ENCODE measurements at places on chromosomes 11 and 22.

DNA sequence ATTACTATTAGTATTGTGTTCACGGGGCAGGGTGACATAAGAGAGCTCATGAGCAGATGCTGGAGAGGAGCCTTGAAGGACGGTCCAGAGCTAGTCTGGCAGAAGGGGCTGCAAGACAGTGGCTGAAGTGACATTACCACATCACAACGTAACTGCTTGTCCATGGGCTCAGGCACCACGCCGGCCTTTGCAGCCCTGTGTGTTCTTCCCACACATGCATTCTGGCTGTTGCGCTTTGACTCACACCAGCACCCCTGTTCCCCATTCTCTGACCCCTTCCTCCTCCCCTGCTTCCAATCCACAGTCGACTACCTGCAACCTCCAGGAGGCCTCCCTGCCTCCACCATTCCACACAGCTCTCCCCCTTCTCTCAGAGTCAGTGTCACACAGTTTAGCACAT lies 103.3 kb downstream of the ME3 start:
- DNase-seq, result no peak

GRCh38 chr11:77472991-77473800 lies 698 bp downstream of the PAK1 start:
- no peak for DNase-seq

DNA sequence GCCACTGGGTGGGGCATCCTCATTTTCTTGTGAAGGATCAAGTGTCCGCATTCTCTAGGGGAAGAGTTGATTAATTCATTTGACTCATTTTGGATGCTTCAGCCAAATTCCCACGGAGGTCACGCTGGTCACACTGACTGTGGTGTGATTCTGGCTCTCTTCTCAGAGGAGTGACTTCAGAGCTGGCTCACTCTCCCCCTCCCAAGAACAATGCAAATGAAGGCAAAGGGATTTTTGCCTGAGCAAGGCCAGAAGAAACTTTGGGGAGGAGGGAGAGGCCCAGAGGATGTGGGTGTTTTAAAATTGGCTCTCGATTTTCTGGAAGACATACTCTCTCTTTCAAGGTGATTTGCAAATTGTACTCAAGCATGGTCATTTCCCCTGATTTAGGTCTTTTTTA lies 51.1 kb upstream of the LMO2 start:
- no peak for DNase-seq

DNA sequence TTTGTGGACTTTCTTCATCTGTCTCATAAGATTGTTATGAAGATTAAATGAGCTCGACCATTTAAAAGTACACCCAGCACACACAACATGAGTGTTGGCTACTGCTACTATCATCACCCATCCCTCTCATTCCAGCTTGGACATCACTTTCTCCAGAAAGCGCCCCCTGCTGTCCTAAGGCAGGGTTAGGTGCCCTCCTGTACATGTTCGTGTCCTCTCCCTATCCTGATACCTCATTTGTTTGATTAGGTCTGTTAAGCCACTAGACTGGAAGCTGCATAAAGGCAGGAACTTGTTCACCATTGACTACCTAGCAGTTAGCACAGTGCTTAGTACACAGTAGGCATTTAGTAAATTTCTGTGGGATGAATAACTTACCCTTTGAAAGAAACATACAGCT lies 85.5 kb downstream of the ENTHD1 start:
- no peak for DNase-seq

DNA sequence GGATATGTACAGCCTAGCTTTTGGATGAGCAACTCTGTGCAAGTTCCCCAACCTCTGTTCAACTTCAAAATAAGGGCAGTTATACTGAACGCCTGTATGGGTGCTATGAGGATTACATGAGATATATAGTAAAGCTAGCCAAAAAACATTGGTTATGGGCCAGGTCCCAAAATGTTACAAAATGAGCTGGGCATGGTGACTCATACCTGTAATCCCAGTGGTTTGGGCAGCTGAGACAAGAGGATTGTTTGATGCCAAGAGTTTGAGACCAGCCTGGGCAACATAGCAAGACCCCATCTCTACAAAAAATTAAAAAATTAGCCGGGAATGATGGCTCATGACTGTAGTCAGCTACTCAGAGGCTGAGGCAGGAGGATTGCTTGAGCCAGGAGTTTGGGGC lies 118.4 kb downstream of the TEAD1 start:
- no peak for DNase-seq

DNA sequence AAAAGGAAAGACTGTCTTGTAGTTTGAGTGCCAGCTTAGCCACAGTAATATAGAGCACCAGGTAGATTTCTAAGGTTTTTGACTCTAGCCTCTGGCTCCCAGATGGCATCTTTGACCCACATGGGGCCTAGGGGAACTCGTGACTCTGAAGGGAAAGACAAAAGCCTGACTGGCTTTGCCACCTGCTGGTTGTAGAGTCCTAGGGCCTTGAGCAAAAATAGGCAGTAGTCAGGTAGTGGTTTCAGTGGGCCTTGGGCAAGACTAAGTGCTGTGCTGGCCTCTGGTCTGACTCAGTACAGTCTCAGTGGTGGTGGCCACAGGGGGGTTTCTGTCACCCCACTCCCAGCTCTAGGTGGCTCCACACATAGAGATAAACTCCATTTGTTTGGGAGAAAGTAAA lies 349.4 kb downstream of the FAM181B start:
- no peak for DNase-seq

DNA sequence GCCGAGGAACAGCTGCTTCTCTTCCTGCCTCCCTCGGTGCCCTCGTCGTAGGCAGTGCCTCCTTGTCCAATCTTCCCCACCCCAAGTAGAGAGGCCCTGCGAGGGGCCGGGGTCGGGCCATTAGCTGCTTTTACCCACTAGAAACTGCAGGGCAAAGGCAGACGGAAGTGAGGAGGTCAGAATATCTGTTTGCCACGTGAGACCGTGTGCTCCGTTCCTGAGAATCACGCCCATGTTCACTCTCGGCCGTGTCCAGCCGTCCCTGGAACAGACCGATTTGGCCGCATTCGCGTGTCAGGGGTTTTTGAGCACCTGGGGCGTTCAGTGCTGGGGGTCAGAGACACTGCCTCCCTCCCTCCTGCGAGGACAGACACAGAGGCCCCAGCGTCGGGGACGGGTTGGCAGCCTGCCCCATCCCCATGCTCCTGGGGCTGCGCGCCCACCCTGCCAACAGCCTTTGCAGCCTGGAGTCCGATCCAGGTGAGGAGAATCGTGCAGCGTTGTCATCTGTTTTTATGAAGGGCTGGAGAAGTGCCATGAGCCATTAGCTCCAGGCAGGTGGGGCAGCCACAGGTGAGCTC lies 982.2 kb downstream of the BRD1 start:
- DNase-seq, result no peak

DNA sequence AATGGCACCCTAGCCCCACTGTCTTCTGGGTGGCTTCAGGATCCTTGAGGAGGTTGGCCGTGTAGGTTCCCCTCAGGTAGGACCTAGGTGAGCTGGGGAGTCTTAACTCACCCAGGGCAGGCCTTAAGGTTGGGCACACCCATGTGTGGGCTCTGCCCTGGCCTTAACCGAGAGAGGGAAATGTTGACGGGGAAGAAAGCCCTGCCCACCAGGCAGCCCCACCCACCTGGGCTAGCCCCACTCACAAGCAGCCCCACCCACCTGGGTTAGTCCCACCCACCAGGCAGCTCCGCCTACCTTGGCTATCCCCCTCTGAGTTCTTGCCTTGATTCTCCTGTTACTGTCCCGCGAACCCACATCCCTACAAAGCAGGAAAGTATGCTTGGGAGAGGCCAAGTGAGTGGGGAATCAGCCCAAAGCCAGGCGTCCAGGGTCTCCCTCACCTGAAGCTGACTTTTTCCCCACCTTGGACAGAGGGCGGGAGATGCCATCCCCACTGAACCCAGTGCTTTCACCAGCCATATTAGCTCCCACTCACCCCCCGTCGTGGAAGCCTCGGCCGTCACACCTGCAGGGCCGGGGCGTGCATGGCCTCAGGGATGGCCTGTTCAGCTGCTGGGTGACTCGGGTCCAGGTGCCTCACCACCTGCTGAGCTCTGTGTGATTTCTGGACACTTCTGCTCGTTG lies at the start of gene MYEOV:
MYEOV (plus strand) TSS at position 337 of the 687 bp plus-strand sequence. CDS start 1,200 bp downstream, outside the sequence.
- no peak for DNase-seq

DNA sequence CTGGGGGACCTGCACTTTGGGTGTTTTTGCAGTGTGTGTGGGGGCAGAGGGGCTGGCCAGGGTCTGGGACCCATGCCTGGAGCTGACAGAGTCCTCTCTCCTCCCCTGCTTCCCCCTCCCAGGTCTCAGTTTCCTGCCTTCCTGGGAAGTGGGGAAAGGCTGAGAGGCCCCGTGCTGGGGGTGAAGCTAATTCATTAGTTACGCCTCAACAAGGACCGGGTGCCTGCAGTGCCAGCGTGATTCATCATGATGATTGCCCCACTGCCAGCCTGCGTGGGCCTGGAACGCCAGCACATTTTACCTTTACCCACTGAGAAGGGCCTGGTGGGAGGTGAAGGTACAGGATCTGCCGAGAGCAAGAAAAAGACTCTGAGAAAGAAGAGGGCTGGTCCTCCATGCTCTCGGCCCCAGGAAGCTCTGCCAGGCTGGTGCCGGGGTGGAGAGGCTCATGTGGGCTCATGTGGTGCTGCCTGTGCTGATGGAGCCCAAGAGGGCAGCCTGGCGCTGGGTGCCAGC lies 2.9 kb upstream of the LRRC10B start:
- no peak for DNase-seq

DNA sequence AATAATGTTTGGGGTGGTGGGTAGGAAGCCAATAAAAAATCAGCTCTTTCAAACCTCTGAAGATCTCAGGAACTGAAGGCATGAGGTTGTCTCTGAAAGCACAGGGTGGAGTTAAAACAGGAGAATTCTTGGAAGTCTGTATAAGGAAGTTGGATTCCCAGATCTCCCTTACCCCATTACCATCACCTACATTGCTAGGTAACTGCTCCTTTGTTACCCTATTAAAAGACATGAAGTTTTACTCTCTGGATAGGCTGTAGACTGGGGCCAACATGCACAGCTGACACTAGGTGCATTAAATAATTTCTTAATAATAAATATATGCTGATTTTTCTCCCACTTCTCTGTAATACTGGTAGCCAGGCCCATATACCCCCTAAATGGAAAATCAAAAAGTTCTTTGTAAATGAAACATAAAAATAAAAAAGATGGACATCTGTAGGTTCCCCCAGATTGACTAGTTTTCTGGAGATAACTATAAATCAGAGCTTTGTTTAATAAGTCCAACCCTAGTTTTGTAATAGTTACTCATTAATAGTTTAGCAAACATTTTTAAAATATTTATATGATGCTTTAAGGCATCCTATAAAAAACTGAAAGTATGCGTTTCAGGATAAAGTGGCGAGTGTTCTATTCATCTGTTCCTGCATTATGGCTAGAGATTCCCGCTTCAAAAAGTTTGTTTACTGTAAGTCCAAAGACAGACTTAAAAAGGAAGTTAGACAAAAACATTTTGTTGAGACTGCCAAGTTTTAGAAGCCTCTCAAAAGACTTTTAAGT lies 63.8 kb downstream of the KIF18A start:
- DNase-seq, result no peak

GRCh38 chr11:10502770-10503169 lies 38.2 kb downstream of the RNF141 start:
- DNase-seq, result no peak

DNA sequence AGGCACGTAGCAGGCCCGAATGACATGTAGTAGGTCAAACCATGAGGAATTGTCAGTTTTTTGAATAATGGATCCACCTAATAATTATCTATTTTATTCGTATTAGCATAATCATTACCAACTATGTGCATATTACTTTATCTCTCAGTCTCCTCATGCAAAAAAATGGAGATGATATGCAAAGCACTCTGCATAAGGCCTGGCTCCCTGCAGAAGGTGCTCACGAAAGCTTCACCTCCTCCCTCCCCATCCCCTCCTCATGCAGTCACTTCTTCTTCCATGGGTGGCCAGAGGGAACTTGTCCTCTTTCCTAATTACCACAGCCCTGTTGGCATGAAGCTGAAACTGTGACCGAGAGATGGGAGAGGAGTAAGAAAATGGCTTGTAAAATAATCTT lies 20.8 kb upstream of the TSKU start:
- no peak for DNase-seq

- peak; percentile 82 for DNase-seq
Observed at GRCh38 chr11:126628790-126629621, 273.5 kb downstream of the ST3GAL4 start.

- no peak for DNase-seq
Observed at GRCh38 chr22:18023509-18024275, 669 bp downstream of the MICAL3 start.

- DNase-seq, result no peak
Observed at GRCh38 chr11:126105022-126105747, 42.5 kb upstream of the CDON start.

DNA sequence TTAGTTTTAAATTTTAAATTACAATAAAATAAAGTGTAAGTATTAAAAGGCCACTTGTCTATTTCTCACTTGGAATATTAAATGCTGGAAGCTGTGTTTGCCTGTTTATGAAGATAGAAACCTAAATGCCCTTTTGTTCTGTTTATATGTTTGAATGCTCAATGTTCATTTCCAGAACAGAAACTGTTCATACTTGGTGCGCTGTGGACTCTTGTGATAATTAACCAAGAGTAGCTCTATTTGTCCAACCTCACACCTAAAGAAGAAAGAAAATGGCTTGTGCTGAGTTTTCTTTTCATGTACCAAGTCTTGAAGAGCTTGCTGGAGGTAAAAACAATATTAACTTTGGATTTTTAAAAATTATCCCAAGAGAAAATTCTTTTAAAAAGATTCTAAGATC lies 5.7 kb downstream of the C11orf54 start:
- no peak for DNase-seq

DNA sequence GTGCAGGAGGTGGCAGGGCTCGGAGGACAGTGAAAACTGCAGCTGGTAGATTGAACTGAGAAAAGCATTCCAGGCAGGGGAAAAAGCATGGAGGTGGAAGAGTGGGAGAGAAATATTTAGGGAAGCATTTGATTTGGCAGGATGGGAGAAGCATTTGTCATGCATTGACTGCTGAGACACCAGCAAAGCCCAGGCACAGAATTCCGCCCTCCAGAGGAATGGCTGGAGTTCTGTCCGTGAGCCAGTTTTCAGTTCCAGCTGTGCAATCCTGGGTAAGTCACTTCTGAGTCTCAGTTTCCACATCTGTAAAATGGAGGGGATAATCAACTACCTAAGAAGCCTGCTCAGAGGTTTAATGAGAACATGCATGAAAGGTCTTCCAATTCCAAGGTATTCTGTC lies 4.3 kb upstream of the TSKU start:
- no peak for DNase-seq

- DNase-seq, result no peak
Observed at GRCh38 chr11:6568191-6568918, 35.1 kb downstream of the RRP8 start.

All from AG04449 (cell line).